ENCODE measurements at places on chromosomes 13 and 19. TPM values are rescaled to one million over a fixed set of nuclear protein-coding genes. Genes with fewer than 3 reads are reported as not detected.

FBXO27 gene
- total RNA-seq: 5.9 TPM

IGFL2 gene
- total RNA-seq: not detected

CBLC gene
- 23.1 TPM for total RNA-seq

KIR2DL1 gene
- not detected for total RNA-seq

RASGRP4 gene
- total RNA-seq: not detected

ADAMTSL5 gene
- 2.1 TPM for total RNA-seq

PEG3 gene
- total RNA-seq: 1.0 TPM

KIR3DL1 gene
- not detected for total RNA-seq

FXYD7 gene
- total RNA-seq: not detected

STOML3 gene
- not detected for total RNA-seq

GRCh38 chr19:6654347-6655310 lies 15.3 kb downstream of the TNFSF14 start:
- DNase-seq: no peak

GRCh38 chr19:54275951-54276350 lies 5.0 kb downstream of the LILRB2 start:
- no peak for DNase-seq

DNA sequence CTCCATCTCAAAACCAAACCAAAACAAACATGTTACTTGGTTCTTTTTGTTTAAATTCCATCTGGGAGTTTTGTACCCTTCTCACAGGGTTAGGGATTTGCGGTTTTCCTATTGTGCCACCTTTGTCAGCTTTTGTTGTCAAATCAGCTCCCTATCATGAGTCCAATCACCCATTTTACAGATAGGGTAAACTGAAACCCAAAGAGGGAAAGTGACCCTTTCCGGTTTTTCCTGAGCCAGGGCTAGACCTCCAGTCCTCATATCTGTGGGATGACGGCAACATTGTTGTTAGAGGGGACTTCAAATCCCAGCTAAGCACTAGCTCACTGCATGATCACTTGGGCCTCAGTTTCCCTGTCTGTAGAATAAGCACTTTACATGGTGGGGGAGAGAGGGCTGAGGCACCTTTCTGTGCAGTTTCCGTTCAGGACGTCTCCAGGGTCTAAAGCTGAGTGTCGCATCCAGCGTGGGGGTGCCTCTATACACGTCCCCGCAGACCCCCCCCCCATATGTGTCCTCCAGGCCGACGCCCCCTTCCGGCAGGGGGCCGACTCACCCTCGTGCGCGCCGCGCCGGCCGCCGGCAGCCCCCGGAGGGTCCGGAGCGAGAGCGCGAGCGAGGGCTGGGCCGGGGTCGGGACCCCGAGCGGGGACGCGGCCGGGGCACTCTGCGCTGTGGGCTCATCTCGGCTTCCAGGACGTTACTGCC lies 3.9 kb downstream of the CCDC194 start:
- DNase-seq: no peak

DNA sequence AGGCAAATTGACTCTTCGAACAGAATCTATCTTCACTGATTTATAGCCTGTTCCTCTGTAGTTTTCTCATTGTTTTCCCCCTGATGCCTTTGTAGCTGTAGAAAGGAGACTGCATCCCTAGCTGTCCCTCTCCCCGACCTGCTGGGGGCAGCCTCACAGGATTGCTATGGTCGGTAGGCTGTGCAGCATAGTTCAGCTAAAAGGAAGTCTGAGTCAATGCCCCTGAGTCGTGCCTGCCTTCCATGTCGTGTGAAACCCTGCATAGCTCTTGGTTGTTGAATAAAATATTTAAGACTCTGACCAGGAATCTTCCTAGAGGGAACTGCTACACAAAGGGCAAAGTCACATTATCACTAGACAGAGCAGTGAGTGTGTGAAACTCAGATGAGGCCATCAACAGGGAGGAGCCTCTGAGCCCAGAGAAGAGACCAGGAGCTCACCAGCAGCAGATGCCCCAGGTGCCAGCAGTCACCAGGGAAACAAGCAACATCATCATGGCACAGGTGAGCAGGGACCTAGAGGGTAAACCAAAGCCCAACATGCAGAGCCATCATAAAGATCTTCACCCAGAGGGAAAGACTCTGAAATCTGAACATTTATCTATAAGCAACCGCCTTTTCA lies 108.4 kb upstream of the NBEA start:
- peak; percentile 68 for DNase-seq

- DNase-seq: peak; percentile 38
These were observed 17.7 kb downstream of the NFIX start for GRCh38 chr19:13012690-13013608.

DNA sequence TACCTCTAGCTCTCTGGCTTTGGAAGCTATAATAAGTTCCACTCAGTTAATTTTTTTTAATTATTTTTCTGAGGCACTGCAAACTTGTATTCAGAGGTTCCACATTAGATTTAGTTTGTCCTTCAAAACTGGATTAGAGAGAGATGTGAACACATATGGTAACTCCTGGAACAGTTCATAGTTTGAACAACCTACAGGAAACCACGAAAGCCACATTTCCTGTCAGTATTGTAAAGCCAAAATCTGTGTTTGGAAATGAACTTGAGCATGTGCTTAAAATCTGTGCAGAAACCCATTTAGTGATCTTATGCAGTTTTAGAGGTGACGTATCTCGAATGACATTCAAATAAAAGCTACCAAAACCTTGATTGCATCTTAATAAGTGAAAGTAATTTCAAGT lies 1952.0 kb downstream of the OLFM4 start:
- no peak for DNase-seq

GRCh38 chr19:15137777-15138176 lies 30.6 kb downstream of the SYDE1 start:
- DNase-seq: no peak

GRCh38 chr19:21593502-21593901 lies 88.1 kb downstream of the ZNF429 start:
- no peak for DNase-seq

DNA sequence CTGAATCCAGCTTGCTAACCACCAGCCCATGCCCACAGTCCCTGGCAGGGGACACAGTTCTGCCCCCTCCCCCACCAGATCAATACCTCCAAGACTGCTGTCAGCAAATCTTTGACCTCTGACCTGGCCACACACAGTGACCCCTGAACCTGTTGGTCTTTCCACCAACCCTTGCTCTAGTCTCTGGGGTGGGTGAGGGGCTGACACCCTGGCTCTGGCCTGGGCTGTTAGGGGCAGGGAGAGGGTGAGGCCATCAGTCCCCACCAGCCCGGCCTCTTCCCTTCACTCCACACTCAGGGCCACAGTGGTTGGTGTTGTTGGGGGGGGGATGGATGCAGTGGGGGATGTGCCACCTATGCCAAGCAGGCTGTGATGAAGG lies 21.8 kb upstream of the SLC7A10 start:
- DNase-seq: no peak

- DNase-seq: no peak
These were observed 16.1 kb downstream of the ZNF816 start for GRCh38 chr19:52946322-52947310.

- no peak for DNase-seq
These were observed 6.7 kb downstream of the ZNF708 start for GRCh38 chr19:21322528-21322927.

GRCh38 chr13:44748439-44748838 lies 172.3 kb upstream of the TSC22D1 start:
- no peak for DNase-seq

DNA sequence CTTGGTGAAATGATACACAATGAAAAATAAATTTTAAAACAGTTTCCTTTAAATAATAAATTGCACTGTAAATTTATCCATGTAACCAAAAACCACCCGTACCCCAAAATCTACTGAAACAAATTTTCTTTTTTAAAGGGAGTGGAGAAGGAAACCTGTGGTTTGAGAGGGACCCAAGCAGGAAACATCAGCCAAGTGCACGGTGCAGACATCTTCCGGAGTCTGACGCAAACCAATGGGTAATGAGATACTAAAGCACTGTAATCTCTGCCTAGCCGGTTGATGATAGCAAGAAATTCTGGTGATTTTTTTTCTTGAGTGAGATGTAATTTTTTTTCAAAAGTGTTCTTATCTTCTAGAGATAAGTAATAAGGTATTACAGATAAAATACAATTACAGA lies 115.4 kb downstream of the ABCC4 start:
- no peak for DNase-seq

- DNase-seq: no peak
These were observed 3.0 kb upstream of the ZNF554 start for GRCh38 chr19:2816641-2817040.

GRCh38 chr13:101529422-101529821 lies 76.9 kb downstream of the ITGBL1 start:
- DNase-seq: peak; percentile 81

- DNase-seq: no peak
These were observed 12.7 kb downstream of the SLC27A1 start for GRCh38 chr19:17482877-17483604.

DNA sequence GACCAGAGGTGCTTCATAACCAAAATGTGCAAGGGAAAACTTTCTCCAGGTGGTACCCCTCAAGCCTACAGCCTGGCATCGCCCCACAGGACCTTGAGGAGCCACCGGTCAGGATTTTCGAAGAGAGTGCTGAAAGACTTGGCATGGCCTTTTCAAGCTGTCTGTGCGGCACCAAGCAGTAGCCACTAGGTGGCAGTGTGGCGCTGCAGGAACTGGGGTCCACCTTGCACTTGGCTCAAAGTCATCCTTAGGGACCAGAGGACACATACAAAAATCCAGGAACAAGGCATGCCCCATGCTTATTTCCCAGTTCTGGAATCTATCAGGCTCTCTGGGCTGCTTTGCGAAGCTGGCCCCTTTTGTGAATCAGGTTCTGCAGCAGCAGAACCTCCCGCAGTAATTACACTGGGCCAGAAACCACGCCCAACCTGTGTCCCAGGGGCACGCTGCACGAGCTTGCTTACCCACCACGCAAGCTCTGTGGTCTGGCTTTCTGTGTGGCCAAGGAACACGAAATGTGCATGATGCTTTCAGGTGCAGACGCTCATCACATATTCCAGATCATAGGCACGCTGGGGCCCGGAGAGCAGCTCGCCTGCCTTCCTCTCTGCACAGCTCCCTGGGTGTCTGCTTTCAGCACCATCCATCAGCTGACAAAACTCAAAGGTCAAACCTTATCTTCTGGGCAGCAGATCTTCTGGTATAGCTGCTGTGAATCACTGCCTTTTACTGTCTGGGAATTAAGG lies 87.2 kb downstream of the SLC7A1 start:
- peak; percentile 67 for DNase-seq

GRCh38 chr13:66693656-66694055 lies 536.5 kb downstream of the PCDH9 start:
- no peak for DNase-seq

GRCh38 chr13:37752146-37752545 lies 117.4 kb downstream of the TRPC4 start:
- no peak for DNase-seq

GRCh38 chr13:94143624-94144350 lies 335.7 kb downstream of the DCT start:
- DNase-seq: no peak

DNA sequence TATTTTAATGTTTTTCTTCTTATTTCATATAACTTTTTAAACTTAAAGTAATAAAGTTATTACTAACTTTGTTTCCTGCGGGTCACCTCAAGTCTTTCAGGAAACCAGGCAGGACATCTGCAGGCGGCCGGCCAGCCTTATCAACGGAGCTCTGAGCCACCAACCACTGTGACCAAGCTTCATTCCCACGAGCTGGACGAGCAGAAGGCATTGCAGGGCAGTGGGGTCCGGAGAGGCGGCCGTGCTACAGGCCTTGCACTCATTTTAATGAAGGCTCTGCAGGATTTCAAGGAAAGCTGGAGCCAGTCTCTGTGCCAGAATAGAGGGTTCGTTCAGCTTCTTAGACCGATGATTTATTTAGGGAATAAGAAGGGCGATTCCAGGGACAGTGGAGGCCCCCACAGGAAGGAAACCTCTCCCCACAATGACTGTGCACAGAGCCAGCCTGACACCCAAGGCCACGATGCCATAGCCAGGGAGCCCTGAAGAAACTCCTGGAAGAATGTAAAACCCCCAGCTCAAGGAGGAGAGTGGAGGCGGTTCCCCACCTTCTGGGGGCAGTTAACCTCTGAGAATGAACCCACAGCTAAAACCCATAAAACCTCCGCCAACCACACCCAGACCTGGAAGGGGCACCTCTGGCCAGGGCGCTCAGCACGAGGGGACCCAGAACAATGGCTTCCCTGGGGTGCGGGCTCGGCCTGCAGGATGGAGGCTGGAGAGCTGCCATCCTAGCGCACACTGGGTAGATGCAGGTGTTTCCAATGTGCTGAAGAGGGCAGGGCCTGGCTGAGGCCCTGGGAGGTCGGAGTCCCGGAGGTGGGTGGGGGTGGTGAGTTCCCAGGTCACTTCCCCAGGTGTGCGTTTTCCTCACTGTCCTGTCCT lies 75.0 kb downstream of the RASA3 start:
- no peak for DNase-seq

DNA sequence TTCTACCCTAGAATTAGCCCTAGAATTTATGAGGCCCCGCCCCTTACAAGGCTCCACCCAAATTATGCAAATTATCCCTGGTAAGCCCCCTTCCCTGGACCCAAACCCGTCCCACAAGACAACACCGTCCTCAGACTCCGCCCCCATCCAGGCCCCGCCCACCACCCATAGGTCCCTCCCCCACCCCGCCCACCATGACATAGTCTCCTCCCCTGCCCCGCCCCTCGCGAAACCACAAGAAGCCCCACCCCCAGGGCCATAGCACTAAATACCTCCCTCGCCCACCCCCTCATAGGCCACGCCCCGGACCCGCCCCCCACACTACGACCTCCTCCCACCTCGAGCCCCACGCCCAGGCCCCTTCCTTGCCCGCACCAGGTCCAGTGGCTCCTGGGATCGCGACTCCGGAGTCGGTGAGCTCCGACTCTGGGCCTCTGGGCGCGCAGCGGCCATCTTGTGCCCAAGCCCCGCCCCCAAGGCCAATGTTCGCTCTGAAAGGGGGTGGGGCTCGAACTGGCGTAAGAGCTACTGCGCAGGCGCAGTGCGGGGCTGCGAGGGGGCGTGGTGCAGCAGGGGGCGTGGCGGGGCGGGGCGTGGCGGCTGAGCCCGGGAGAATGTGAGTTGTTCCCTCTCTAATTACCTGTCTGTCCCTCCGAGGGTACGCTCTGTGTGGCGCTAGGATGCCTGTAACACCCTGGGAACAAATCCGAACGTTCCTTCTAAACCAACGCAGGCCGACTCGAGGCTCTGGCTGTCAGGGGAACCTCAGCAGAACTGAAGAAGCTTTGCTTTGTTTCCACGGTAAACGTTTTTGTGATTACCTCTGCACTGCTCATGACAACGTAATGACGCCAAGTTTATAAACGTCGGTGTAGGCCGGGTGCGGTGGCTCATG lies at the start of gene ZNF784:
TSS of gene ZNF784 (minus strand) at position 458 of the 895 bp plus-strand sequence. CDS start at position 453, 5 bp downstream.
- DNase-seq: peak; percentile 67

- no peak for DNase-seq
These were observed 598.1 kb downstream of the TBC1D4 start for GRCh38 chr13:74883834-74884233.

DNA sequence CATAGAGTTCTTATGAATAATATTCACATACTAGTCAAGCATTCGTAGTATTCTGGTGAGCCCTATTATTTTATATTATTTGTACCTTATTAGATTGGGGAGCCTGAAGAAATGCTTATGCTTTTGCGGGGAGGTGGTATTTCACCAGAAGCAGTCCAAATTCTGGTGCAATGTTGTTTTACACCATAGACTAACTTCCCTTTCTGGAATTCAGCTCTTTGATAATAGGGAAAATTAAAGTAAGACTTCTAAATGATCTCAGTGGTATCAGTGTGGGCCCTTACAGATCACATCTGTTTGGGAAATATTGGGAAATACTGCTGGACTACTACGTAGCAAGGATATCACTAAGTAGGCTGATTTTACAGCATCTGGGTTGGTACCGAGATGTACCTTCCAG lies 34.2 kb downstream of the KCTD12 start:
- no peak for DNase-seq

GRCh38 chr13:60343978-60344377 lies 53.0 kb upstream of the TDRD3 start:
- no peak for DNase-seq

- DNase-seq: no peak
These were observed 875 bp upstream of the PEAK3 start for GRCh38 chr19:2282862-2283237.
